ENCODE measurements at places on chromosomes 2 and 18.

DNA sequence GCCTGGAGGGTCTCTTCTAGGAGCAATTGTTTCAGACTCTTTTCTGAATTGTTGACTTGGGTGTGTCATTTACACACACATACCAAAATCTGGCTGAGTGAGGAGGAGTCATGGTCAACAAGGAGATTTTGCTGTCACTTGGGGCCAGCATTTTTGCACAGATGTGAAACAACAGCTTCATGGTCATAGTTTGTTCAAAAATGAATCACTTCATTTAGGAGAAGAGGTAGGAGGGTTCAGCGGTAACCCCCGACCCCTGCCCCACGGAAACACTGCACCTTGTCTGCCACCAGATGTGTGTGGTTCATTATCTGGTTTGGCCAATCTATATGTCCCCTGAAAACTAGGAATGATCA is 42.2 kb downstream of the LBH start:
- DNase-seq = no peak

- DNase-seq = no peak
Observed at GRCh38 chr18:48304906-48305693, 104.1 kb downstream of the ZBTB7C start.

- no peak for DNase-seq
Observed at GRCh38 chr18:62337336-62337735, 12.2 kb downstream of the TNFRSF11A start.

DNA sequence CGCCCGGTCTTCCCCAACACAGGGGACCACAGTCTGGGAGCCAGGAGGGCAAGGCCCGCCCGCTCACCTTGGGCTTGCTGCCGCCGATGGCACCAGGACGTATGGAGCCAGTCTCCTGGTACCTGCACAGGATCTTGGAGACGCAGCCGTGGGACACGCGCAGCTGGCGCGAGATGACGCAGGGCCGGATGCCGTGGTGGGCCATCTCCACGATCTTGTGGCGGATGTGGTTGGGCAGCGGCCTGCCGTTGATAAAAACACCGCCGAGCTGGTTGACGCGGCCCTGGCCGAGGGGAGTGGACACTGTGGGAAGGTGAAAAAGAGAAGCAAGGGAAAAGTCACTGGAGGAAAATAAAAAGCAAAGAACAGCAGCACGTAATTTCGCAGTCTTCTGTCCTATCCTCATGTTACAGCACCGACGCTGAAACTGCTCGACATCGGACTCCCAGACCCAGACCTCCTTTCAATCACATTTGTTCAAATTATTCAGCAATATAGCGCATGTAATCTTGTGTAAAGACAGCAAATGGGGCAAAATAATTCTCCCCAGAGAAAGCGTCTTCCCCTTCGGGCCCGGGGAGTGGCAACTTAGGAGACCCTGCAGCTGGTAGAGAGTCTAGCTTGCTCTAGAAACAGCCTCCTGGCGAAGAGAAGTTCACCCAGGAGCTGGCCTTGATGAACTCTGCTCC is 1.7 kb downstream of the PAX3 start:
- DNase-seq = peak; percentile 59

GRCh38 chr18:56003720-56004088 is 415.7 kb upstream of the TCF4 start:
- no peak for DNase-seq

- peak; percentile 65 for DNase-seq
Observed at GRCh38 chr2:174335254-174335987, 667 bp downstream of the SP9 start.

- no peak for DNase-seq
Observed at GRCh38 chr2:219018286-219018685, 23.0 kb downstream of the CFAP65 start.

DNA sequence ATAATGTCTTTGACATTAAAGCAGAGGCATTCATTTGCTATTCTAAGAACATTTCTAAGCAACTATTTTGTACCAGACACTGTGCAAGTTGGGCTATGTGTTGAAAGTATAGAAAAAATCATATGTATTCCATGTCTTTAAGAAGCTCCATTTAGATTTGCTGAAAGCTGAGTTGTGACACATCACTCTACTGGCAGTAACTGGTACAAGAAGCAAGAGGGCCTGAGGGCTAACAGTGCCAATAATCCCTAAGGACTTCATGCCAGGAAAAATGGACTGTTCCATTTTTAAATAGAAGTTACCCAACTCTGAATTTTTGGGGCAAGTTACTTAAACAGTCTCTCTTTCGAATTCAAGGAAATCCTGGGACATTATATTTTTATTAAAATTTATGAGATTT is 178.7 kb downstream of the SRBD1 start:
- DNase-seq = no peak

GRCh38 chr2:157899125-157899839 is 23.2 kb upstream of the ACVR1 start:
- no peak for DNase-seq

- no peak for DNase-seq
Observed at GRCh38 chr2:72131916-72132841, 15.5 kb downstream of the CYP26B1 start.

- no peak for DNase-seq
Observed at GRCh38 chr18:492451-492850, 8.1 kb downstream of the COLEC12 start.

DNA sequence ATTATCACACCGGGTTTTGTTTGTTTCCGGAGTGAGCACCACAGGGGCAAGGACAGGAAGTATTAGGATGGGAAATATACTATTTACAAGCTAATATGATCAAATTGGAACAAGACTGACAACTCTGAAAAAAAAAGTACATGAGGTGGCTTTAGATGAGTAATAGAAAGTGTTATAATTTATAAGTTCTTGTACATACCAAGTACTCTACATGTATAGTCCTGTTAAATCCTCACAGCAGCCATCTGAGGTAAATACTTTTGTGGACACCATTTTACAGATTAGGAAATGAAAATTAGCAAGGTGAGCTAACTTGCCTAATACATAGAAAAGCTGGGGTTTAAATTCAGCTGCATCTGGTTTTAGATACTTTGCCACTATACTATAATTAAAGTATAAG is 11.2 kb downstream of the FAP start:
- DNase-seq = no peak

GRCh38 chr2:82796132-82796531 is 1662.9 kb downstream of the SUCLG1 start:
- no peak for DNase-seq

DNA sequence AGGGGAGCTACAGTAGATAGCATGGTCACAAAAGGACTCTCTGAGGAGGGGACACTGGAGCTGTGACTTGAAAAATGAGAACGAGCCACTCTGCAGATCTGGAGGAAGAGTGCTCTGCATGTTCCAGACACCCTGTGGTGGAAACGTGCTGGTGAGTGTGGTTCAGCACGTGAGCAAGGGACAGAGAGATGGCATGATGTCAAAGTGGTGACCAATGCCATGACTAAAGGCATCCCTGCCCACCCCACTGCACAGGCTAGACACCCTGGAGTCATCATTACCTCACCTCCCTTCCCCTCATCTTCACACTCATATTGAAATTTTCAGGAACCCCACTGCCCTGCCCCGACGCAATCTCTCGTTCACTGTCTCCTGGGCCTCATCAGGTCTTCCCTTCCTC is 56.5 kb downstream of the SLC4A5 start:
- no peak for DNase-seq

GRCh38 chr2:73063909-73064875 is 7.3 kb downstream of the SFXN5 start:
- DNase-seq = no peak

- DNase-seq = no peak
Observed at GRCh38 chr2:220293966-220294365, 666.5 kb downstream of the SLC4A3 start.

DNA sequence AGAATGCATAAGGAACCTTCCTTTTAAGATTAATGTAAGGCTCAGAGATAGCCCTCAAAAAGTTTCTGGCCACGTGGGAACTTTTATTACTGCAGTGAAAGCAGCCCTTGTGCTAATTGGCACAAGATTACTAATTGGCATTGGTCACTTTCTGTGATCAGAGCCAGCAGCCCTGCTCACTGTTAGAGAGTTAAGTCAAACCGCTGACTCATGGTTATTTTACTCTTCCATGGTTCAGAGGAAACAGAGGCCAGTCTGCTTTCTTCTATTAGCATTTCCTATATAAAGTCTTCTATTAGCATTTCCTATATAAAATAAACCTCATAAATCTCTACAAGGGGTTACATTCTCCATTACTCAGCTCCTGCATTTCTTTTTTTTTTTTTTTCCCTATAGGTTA is 1.5 kb upstream of the SLC35G4 start:
- no peak for DNase-seq

DNA sequence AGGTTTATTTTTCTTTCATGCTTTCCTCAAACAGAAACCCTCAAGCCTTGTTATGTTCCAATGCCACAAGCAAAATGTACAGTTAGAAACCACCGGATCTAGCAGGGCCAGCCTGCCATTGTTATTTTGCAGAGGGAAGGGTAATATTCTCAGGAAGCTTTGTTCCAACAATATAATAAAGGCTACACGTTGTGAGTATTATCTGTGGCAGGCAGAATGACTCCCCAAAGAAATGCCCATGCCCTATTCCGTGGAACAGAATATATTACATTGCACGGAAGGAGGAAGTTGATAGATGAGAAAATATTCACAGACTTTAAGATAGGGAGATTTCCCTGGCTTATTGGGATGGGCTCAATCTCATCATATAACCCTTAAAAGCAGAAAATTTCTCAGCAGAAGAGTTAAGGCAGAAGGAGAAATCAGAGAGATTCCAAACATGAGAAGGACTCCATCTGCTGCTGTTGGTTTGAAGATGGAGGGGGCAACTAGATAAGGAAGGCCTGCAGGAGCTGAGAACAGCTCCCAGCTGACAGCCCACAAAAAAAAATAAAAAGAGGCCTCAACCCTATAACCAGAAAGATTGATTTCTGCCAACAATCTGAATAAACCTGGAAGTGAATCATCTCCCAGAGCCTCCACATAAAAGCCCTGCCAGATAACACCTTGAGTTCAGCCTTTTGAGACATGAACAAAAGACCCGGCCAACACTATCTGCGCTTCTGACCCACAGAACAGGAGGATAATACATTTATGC is 466.6 kb downstream of the LPIN1 start:
- no peak for DNase-seq

DNA sequence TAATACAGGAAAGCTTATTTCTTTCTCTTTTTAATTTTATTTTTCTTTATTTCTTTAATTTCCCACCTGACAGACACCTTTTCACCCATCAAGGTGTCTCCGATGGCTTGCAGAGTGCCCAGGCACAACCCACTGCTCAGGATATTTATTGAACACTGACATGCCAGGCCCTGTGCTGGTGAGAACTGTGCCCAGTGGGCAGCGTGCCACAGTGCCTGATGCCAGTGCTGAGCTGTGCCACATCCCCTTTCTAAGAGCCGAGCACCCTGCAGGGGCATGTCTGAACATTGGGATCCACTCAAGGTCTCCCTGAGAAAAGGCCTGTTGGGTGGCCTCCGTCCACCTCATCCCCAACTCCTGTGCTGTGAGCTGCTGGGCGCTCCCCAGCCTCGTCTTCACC is 158.6 kb upstream of the RAB6C start:
- DNase-seq = no peak

GRCh38 chr2:37262522-37262921 is 31.1 kb downstream of the NDUFAF7 start:
- no peak for DNase-seq

DNA sequence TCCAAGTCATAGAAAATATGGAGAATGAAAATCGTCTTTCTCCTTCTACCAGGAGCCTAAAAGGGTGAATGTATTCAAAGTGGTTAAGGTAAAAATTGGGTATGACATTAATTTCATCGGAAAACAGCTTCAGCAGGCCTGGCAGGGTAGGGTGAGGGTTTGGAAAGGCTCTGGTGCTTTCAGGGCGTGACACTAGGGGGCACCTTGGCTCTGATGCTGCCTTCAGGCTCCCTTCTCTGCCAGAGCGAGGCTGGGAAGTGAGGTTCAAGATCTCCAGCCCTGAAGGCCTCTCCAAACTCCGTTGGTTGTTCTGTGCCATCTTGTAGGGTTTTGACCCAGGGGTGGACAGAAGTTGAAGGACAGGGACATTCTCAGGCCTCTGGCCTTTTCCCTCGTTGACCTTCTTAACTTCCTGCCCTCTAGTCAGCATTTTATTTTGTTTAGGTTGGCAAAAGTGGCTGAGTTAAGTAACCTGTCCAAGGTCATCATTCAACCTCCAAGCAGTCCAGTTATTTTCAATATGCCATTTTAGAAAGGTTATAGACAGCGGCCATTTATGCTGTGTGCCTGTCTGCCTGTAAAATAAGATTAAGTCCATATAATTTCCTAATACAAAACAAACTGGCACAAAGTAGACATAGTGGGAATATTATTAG is 40.3 kb downstream of the EML6 start:
- DNase-seq = no peak

DNA sequence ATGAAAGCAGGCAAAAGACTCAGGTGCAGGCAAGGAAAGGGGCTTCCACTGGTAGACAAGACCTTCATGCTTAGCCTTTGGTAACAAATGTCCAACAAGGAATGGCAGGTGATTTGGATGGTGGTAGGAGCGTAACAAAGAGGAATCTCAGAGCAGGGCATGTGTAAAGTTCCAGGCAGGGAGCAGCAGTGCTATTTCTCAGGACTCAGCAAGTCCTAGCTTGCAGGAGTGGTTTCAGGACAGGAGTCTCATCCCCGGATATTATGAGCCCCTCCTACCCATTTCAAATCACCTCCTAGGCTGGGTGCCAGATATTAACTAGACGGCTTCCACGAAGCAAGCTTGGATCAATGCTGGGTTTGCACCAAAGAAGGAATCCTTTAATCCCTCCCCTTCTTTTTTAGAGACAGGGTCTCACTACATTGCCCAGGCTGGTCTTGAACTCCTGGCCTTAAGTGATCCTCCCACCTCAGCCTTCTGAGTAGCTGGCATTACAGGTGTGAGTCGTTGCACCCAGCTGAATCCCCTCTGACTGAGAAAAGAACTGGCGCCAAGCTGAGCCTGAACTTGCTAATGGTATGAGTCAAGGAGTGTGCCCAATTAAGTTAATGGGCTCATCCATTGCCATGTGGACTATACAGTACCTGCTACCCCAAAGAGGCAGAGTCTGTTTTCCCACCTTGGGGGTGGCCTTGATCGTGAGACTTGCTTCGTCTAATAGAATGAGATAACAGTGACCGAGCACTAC is 190.3 kb downstream of the ARL4C start:
- DNase-seq = no peak

DNA sequence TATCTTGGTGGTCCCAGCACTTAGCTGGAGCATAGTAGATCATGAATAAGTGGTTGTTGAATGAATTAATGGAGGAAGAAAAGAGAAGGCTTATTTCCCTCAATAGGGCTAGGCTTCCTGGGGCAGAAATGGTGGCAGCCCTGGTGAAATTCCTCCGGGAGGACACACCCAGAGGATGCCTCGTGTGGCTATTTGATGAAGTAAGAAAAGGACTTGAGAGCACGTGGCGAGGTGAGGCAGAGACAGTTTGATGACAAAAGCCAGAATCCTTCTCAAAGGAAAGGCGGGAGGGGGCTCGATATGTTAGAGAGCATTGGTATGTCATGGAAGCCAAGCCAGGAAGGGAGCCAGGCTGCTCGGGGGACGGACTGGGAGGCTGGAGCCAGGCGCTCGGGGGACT is 14.7 kb downstream of the FAM228A start:
- DNase-seq = no peak

GRCh38 chr2:210099940-210100339 is 71.3 kb downstream of the KANSL1L start:
- DNase-seq = no peak
